ENCODE measurements at places on chromosomes 6 and 20.

- no peak for DNase-seq
Measured at GRCh38 chr6:95576998-95577303, 384 bp upstream of the MANEA start.

DNA sequence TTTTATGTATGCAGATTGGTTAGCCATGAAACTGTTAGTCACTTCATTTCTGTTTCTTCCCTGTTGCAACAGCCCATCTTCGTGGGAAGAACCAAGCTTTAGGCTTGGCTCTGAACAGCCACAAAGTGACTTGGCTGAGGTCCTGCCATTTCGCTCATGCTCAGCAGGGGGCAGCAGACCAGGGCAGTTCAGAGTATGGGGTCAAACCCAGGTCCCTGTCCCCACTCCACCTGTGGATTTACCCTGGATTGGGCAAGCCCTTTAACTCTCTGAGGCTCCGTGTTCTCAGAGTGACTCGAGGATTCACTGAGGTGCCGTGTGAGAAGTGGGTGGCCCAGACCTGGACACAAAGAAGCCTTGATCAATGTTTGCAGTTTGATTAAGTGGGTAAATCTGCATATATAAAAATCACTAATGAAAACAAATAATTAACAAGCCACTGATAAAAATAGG lies 19.8 kb upstream of the MAP1LC3A start:
- DNase-seq: no peak

DNA sequence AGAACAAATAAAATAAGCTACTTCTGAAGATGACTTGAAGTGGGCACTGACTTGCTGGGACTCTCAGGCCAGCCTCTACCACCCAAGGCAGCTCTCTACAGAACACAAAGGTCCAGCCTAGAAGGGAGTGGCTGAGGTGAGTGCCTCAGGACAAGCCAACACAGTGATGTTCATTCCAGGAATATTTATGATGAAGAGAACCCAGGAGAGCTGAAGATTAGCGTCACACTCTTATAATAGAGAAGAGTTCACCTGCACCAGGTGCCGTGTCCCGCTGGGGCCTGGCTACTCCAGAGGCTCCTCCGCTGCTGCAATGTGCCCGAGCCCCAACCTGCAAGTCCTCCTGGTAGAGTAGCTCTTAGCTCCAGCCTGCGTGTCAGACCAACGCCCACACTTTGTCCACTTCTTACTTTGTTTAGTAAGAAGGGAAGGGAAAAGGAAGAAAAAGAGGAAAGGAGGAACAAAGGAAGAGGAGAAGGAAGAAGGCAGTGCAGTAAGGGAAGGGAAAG lies 182.4 kb upstream of the QKI start:
- DNase-seq: no peak

DNA sequence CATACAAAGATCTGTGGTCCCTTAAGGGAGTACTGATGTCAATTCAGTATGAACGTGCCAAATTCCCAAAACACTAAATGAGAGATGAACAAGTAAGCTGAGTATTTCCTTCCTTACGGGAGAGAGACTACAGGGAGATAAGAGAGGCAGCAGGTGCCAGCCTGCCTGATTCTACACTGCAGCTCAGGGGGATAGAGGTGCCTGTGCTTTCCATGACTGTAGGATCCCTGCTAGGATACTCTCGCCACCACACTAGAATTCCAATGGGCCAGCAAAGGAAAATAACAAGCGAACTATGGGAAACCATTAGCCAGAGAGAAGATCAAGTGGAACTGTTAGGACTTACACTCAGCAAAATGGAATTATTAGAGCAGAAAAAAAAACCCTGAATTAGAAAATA lies 198.5 kb upstream of the BTBD3 start:
- DNase-seq: no peak

- DNase-seq: no peak
Measured at GRCh38 chr6:150075034-150075421, 6.1 kb upstream of the ULBP3 start.

GRCh38 chr6:55395871-55396270 lies 68.6 kb downstream of the GFRAL start:
- no peak for DNase-seq

DNA sequence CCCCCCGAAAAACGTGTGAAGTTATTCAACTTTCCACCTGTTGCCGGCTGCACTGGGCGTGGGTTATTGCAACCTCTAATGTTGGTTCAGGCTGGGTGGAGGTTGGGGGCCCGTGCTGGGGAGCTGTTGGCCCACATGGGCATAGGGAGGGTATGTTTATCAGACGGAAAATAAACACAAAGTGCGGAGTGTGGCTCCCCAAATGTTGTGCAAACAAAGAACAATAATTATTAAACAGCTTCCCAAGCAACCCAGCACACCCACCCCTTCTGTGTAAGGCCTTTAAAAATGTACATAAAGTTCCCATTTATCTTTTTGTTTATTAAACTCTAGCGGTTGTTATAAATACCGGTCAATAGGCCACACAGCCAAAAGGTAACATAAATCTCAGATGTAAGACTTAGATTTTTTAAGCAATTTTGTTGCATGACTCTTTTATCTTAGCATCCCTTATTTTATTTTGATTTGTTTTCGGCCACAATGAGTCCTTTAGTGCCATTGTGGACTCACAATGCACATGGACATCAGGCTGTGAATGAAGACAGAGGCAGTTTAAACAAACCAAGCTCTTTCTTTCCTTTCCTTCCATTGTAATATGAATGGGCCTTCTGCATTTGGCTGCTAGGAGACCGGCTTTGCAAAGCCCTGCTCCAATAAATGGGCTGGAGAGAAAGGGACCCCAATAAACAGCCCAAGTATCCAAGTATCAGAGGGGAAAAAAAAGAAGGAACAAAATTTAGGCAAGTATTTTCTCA lies 6.9 kb upstream of the DLL1 start:
- no peak for DNase-seq

DNA sequence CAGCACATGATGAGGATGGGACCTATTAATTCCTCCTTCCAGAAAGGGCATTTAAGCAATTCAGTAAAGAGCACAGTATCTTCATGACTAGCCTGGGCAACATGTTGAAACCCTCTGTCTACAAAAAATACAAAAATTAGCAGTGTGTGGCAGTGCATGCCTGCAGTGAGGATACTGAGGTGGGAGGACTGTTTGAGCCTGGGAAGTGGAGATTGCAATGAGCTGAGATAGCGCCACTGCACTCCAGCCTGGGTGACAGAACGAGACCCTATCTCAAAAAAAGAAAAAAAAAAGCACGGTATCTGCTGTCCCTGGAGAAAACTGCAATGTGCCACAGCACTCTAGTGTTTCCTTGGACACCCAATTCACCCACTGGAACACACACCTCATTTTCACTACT lies 18.4 kb downstream of the SAMD3 start:
- DNase-seq: no peak

GRCh38 chr20:35618263-35619131 lies 2.9 kb downstream of the SPAG4 start:
- DNase-seq: no peak

GRCh38 chr6:63817492-63818050 lies 182.0 kb downstream of the PHF3 start:
- DNase-seq: no peak

DNA sequence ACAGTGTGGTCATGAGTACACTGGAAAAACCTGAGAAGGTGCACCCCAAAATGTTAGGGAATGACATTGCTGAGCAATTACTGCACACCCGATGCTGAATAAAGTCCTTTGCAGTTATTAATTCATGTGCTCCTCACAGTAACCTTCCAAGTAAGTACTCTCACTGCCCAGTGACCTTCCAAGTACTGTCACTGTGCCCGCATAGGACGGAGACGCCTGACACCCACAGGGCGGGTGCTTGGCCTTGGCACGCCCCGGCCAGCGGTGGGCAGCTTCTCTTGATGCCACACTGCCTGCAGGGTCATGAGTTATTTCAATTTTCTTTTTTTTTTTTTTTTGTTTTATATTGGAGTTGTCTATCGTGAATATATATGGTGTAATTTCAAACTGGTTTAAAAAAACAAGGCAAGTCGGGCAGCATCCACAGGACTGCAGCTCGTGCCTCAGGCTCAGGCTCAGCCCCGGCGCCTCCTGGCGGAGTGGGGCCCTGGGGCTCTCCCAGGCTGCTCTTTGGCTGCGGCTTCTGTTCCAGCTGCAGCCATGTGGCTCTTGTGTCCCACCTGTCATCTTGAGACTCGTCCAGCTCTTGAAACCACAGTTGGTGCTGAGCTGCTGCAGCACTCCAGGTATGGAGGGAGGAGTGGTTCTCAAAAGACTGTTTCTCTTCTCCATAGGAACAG lies 27.0 kb downstream of the PNLDC1 start:
- DNase-seq: no peak

DNA sequence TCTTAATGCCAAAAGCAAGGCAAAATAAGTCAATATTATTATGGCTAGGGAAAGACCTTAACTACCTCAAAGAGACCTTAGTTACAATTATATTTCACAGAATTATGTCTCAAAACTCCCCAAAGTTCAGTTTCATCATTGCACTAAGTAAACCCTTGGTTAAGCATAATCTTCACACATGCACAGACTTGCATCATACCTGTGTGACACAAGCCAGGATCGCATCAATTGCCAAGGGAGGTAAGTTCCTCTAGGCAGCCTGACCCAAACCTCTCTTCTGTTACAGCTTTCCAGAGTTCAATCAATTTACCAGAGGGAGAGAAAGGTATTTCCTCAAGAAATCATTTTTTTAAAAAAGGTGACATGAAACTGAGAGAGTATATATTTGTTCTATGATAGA lies 31.9 kb upstream of the PRSS35 start:
- DNase-seq: no peak

DNA sequence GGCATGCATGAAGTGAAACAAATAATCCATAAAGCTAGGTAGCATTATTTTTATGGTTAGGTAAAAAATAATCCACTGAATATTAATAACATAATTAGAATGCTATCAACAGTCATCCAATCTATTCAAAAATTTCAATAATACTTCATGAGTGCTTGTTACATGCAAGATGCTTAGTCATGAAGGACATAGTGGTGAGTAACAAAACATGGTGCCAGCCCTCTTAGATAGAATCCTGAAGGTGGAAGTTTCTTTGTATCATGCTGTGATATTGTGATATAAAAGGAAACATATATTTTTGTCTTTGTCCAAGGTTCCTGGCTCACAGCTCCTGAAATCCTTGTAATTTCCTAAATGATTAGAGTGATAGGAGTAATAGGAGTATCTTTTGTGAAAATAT lies 14.9 kb downstream of the RCAN2 start:
- DNase-seq: no peak

DNA sequence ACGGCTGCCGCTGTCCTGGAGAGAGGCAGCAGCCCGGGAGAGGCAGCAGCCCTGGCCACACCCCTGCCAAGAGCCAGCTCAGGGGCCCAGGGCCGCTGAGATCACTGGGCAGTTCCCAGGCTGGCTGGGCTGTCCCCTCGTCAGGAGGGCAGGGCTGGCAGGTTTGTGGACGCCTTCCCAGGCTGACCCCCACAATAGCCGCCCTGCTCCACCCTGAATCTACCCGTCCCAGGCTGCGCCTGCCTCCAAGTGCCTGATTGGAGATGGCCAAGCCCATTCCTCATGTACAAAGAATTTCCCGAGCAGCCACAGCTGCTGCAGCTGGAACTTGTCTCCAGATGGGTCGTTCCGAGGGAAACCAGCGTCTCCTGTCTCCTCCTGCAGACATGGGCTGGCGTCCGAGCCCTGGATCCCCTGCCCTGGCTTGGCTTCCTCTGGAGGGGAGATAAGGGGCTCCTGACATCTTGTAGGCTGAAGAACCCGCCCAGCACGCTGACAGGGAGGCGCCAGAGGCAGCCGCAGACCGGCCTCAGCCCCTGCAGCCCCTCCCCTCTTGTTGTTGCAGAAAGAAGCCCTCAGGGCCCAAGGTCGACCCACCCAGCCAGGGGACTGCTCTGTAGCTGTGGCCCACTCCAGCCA lies 9.4 kb upstream of the GATA5 start:
- DNase-seq: no peak

DNA sequence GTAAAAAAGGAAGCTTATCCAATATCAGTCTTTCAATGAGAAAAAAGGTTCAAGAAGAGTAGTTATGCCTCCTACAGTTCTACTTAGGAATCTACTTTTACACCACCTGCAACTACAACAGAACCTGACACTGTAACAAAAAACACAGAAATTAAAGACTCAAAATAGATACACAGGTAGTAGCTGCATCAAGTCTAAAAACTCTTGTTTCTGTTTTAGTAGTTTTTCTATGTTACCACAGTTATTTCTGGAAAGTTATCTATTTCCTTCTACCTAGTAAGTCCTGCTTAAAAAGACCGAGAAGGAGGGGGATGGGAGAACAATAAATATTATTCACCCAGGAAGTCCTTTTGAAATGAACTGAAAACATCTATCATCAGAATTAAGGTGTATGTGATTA lies 52.5 kb downstream of the ATG5 start:
- DNase-seq: no peak

- DNase-seq: no peak
Measured at GRCh38 chr6:15538766-15539495, 123.9 kb downstream of the DTNBP1 start.

GRCh38 chr6:145003145-145003544 lies 718.0 kb downstream of the UTRN start:
- no peak for DNase-seq

- DNase-seq: no peak
Measured at GRCh38 chr6:8337147-8337546, 98.2 kb downstream of the SLC35B3 start.

DNA sequence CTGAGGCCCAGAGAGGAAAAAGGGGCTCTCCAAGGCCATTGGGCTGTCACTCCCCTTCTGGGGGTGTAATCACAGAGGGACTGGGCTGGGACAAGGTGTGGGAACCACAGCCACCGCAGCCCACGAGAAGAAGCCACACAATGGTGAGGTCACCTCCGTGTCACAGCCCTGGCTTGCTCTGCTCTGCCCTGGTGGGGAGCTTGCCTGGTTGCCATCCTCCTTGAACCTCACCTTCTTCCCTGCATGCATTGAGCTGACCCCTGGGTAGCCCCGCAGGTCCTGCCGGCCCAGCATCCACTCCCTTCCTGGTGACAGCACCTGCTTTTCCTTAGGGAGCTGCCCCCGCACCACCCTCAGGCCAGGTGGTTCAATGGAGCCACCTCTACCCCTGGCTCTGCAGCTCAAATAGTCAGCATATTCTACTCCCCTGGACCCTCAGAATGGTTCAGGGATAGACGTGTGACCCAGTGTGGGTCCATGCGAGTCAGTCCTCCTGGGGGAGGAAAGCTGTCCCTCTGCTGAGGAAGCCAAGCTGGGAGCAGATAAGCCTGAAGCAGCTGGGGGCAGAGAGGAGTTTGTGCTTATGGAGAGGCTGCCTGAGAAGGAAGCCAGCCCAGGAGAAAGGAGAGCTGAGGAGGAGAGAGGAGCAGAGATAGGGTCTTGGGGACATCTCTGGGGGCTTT lies 21.3 kb downstream of the RBM38 start:
- DNase-seq: no peak

GRCh38 chr6:89679215-89680120 lies 40.9 kb upstream of the LYRM2 start:
- no peak for DNase-seq
